SHP77 (cell line): ENCODE measurements at places on chromosomes 4 and X.

DNA sequence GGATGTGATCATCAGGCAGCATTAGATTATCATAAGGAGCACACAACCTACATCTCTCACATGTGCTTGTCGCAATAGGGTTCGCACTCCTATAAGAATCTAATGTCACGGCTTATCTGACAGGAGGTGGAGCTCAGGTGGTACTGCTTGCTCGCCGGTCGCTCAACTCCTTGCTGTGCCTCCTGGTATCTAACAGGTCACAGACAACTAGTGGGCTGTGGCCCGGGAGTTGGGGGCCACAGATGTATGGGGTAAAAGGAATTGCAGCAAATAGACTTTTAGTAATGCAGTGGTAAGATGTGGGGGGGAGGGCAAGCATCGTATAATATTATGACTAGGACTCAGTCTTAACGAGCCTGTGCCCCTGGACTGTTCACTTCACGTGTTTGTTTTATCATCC lies 624.8 kb downstream of the CENPC start:
- no peak for DNase-seq

GRCh38 chr4:139907001-139907809 lies 241.6 kb downstream of the MGST2 start:
- no peak for DNase-seq

DNA sequence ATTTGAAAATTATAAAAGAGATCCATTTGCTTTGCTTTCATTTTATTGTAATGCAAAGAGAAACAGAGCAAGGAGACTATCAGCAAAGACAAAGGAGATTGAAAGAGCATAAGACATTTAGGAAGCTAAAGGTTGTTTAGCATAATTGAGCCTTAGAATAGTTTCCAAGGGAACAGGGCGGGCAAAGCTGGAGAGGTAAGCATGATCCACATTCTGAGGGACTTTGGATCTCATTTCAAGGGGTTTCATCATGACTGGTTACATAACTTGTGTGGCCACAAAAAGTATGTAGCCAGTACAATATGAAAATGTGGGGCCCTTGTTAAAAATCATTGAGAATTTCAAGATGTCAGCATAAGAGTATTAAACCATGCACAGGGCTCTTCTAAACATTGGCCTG lies 406.5 kb downstream of the RPA4 start:
- no peak for DNase-seq

DNA sequence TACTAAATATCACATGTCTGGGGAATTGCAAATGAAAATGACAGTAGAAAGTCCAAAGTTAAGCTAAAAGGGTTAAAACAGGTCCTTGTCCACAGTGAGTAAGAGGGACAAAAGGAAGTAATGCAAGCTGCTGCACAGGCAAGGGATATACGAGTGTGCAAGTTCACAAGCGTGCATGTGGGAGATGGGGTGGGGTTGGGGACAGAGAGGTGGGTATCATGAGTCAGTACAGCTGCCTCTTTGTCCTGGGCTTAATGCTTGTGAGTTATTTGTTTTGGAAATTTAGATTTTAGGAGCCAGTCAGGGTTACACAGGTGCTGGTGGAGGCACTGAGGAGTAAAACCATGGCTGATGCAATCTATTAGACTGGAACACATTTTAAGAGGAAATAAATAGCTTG lies 3.3 kb upstream of the GPRASP2 start:
- DNase-seq = no peak

- peak; percentile 11 for DNase-seq
Observed at GRCh38 chr4:76377911-76378310, 43.0 kb downstream of the CCDC158 start.

DNA sequence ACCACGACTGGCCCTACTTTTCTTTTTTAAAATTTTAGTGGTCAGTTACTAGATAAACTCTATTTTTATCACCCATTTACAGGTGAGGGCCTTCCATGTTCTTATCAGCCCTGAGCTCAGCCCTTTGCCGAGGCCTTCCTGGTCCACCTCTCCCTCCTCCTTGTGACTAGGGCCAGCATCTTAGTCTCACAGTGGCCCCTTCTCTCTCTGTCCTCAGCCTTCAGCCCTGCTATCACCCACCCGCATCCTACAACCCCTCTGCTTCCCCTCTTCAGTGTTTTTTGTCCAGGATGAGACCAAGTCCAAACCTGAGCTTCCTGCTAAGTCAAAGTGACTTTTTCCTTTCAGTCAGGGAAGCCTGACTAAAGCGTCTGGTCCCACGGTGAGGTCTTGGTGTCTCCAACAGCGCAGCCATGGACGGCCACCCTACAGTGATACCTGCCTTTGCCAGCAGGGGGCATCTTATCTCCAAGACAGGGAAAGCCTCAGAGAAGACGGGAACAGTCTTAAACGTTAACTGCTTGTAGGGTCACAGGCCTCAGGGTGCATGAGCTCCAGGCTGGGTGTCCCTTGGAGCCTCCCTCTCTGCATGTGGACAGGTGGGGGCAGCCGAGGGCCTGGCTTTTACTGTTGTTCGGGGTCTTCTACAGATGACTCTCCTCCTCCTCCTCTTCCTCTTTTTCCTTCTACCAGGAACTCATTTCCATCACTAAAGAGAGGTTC lies 11.7 kb upstream of the GAGE10 start:
- no peak for DNase-seq

DNA sequence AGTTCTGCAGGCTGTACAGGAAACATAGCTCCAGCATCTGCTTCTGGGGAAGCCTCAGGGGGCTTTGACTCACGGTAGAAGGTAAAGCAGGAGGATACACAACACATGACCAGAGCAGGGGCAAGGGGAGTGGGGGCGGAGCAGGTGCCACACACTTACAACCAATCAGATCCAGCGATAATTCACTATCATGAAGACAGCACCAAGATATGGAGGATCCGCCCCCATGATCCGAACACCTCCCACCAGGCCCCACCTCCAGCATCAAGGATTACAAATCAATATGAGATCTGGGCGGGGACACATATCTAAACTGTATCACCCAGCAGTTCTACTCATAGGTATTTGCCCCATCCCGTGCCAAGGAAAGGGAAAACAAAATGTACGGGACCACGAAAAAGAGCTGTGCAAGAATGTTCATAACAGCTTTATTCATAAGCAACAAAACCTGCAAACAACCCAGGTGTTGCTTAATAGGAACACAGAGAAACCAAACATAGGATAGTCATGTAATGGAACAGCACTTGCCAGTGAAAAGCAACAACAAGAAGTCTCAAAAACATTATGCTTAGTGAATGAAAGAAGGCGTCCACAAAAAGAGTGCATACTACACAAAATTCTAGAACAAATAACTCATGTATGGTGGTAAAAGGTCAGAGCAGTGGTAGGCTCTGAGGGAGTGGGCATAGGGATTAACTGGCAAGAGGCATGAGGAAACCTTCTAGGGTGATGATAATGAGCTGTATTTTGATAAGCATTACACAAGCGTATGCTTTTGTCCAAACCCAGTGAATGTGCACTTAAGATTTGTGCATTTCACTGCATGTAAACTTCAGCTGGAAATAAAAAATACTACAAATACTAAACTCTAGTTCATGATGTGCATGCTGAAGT lies 130.9 kb upstream of the FAM9B start:
- no peak for DNase-seq

GRCh38 chrX:17262123-17262522 lies 112.9 kb upstream of the NHS start:
- DNase-seq = no peak

- DNase-seq = no peak
Observed at GRCh38 chr4:124757126-124757525, 44.6 kb upstream of the ANKRD50 start.

GRCh38 chrX:13646154-13646549 lies 6.8 kb upstream of the TCEANC start:
- peak; percentile 21 for DNase-seq

DNA sequence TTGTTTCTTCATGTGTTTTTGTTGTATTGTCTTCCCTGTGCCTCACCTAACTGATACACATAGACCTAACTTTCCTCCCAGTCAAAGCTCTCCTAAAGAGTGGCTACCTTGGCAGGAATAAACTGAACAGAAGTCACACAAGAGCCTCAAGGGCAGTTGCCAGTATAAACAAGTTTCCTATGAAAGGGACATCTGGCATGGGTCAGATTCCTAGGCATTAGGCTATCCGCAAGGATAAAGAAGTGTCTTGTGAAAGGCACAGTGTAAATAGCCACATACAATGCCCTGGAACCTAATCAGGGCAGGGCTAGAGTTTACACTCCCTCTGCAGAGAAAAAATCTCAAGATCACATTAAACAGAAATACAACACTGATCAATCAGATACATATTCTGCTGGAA lies 220.8 kb downstream of the SPANXN3 start:
- DNase-seq = peak; percentile 48

DNA sequence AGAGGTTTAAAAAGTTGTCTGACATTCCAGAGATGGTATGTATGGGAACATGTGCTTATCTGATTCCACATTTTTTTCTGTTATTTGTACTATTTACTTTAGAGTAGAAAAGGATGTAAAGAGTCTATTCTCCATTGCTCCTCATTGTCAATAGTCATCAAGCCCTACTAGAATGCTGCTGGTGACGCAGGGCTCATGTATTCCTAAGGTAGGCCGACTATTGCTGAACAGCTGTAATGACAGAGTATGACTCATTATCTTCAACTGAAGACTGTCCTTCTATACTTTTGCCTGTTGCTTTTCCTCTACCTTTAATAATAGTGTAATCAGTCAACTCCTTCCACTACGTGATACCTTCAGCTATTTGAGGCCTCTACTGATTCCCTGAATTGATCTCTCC lies 509.1 kb upstream of the NR3C2 start:
- DNase-seq = no peak

DNA sequence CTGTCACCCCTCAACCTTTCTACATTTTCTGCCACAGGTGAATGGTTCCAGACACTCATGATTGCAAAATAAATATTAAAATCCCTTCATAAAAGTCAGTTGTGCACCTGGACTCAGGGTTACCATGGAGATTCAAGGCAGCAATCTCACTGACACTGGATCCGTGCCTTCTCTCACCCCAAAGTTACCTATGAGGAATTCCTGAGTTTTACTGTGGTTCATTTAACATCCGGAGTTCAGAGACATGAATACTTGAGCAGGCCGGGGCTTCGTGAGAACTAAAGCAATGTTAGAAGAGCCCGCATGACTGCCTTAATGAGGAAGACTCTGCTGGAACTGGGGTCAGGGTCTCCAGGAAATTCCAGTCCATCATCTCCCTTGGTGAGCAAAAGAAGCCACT lies 12.5 kb upstream of the CLNK start:
- peak; percentile 29 for DNase-seq

DNA sequence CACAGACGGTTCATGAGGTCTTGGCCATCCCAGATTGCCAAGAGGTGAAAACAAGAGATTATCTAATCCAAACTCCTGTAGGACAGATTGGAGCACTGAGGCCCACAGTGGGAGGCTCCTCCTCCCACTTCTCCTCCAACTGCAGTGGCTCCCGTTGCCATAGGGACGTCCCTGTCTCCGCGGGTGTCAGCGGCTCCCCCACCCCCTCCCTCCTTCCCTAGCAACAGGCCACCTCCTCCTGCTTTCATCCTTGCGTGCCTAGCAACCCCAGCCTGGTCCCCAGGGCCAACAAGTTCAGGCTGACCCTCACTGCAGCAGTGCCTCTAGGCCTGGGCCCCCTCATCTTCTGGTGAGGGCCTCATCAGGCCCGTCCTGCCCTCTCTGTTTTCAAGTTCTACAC lies 6.8 kb upstream of the IQSEC2 start:
- peak; percentile 50 for DNase-seq

DNA sequence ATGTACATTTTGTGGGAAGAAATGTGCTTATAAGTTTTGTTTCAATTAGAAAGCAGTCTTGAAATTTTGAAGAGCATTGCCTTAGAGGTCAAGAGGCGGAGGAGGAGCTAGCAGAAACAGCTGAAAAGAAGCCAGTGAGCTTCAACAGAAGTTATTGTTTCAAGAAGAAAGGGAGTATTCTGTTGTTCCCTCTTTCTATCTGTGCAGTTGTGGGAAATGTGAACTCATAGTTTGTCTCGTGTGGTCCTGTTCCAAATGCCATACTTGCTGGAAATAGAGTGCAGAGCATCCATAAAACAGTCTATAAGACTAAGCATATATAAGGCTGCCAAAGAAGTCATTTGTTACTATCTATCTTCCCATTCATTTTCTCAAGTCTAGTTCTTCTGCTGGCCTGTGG lies 1015.7 kb downstream of the DMD start:
- DNase-seq = no peak

DNA sequence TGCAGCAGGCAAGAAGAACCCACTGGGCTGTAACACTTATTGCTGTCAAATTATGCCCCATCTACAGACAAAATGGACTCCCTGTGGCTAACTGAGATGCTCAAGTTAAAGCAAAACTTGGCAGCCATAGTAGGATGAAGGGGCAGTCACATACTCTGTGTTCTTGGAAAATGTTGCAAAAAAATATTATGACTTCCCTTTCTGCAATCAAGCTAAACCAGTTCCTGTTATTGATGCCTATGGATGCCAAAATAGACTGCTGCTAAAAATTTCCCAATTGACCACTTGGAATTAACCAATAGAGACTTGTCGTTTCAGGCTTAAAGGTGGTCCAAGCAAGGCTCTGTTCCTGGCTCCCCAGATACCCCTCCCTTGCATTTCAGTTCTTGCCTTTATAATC lies 49.5 kb downstream of the IQCM start:
- no peak for DNase-seq

GRCh38 chr4:111228396-111228795 lies 605.5 kb upstream of the PITX2 start:
- no peak for DNase-seq

- no peak for DNase-seq
Observed at GRCh38 chrX:1453951-1454785, 1.5 kb upstream of the ASMTL start.

- no peak for DNase-seq
Observed at GRCh38 chr4:3285558-3286334, 7.1 kb upstream of the RGS12 start.

DNA sequence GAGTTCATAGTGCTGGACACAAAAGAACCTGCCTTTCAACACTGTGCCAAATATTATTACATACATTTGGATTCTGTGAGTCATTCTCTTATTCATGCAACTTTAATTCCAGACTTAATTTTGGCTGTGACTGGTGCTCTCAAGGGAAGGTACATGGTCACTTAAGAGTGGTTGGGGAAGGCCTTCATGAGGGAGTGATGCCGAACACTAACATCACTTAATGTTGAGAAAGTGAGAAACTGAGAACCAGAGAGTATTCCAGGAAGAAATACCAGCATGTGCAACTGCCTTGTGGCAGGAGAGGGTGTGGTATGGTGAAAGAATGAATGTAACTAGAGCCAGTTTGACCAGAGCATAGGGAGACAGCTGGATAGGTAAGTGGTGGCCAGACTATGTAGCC lies 41.5 kb upstream of the FHDC1 start:
- no peak for DNase-seq

- DNase-seq = peak; percentile 55
Observed at GRCh38 chr4:163548481-163549243, 54.2 kb downstream of the TMA16 start.

GRCh38 chr4:101264512-101264911 lies 82.8 kb downstream of the PPP3CA start:
- no peak for DNase-seq

DNA sequence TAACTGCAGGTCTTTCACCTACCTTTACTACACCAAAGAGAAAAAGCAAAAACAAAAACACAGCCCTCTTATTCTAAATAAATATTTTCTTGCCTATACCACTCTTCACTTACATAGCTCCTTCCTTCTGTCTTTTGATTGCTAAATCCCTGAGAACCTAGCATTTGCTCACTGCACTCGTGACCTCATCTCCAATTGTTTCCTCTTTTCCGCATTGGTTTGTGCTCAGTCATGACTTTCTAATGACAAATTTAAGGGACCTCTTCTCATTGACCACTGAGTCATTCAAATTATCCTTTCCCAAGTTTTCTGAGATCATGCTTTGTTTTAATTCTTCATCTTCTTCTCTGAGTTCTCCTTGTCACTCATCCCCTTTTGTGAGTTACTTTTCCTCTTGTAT lies 1697.1 kb downstream of the STIM2 start:
- DNase-seq = no peak
